Colonic mucosa (tissue), 4 donors: ENCODE measurements at places on chromosomes 12 and 14. TPM values are rescaled to one million over a fixed set of nuclear protein-coding genes. Genes with fewer than 3 reads are reported as not detected.
A peak's percentile ranks its signal among the peaks of the same experiment; 100 is the strongest.

NGB gene
- total RNA-seq = 1.5 TPM

AICDA gene
- total RNA-seq = not detected

KRT6C gene
- total RNA-seq = not detected

SLC10A1 gene
- not detected for total RNA-seq

DGKA gene
- total RNA-seq = 80.2 TPM

CRY1 gene
- total RNA-seq = 22.5 TPM

- H3K4me3 ChIP-seq = no peak overlapping the region
- H3K27me3 ChIP-seq = no peaks in the 10 kb centered on the region
These were observed 73.5 kb downstream of the ARF6 start for GRCh38 chr14:49966304-49966809.

- no peak overlapping the region for H3K27ac ChIP-seq
- H3K4me3 ChIP-seq = no peak overlapping the region
- no peaks in the 10 kb centered on the region for H3K27me3 ChIP-seq
- DNase-seq = no peak
- no peaks in the 10 kb centered on the region for H3K4me1 ChIP-seq
These were observed 761.6 kb downstream of the BCL11B start for GRCh38 chr14:98510392-98510791.

GRCh38 chr12:108307006-108307405, 32.1 kb downstream of the CMKLR1 start:
- no peak overlapping the region for H3K27ac ChIP-seq
- no peak overlapping the region for H3K4me3 ChIP-seq
- peaks cover 3% of the 10 kb centered on the region for H3K4me1 ChIP-seq
- no peaks in the 10 kb centered on the region for H3K36me3 ChIP-seq

- peak overlapping the region; percentile 31 for H3K27ac ChIP-seq
- no peak for DNase-seq
- no peaks in the 10 kb centered on the region for H3K36me3 ChIP-seq
- no peaks in the 10 kb centered on the region for H3K4me1 ChIP-seq
These were observed 4.9 kb downstream of the PTGER2 start for GRCh38 chr14:52318826-52319645.

DNA sequence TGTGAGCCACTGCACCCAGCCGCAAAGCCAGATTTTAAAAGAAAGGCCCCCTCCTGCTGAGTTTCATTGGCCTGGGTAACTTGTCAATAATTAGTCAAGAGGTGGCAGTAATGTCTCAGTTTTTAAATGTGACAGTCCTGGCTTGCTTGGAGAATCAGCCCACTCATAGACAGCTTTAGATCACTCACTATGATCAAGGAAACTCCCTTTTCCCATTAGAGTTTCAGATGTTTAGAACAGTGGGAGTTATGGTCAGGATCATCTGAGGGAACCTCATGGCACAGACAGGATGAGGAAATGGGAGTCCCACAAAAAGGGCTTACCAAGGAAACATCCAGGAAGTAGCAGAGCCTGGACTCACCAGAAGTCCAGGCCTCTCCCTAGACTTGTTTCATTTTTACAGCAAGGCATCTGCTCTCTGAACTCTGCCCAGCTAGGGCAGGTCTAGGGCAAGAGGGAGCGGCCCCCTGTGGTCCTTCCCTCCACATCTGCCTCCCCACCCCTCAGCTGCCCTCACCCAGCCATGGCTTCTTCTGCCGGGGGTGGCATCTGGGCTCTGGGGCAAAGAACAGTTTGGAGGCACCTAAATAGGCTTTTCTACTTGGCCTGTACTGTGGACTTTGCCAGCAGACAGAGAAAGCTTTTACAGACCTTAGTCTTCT, 11.2 kb downstream of the BCL2L14 start:
- DNase-seq = peak; percentile 81
- H3K4me3 ChIP-seq = no peak overlapping the region
- H3K27ac ChIP-seq = peak overlapping the region; percentile 21
- H3K36me3 ChIP-seq = no peaks in the 10 kb centered on the region
- H3K27me3 ChIP-seq = no peaks in the 10 kb centered on the region
- no peaks in the 10 kb centered on the region for H3K4me1 ChIP-seq

DNA sequence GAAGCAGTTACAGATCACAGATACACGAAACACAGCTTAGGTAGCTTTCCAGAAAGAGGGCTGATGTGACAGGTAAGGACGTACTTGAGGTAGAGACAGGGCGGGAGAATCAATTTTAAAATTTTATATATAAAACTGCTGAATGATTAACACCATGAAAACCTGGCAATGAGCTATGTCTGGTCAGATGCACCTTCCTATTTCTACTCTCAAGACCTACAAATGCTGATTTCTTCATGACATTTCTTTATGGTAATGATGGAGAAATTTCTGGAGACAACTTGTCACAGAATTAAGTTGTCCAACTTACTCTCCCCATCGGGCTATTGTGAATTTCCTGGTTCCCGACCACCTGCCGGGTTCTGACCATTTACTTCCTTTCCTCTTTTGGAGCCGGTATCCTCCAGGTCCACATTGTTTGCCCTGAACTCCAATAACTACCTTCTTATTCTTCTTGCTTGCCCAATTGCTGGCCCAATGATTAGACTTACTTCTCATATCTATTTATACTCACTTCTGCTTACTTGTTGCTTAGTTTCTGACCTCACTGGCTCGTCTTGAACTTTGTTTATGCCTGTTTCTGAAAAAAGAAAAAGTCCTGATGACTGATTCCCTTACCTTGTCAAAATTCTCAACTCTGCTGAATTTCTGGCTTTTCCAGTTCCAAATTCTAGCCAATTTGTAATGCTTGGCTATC, 12.8 kb upstream of the ATP2B1 start:
- H3K4me1 ChIP-seq = no peaks in the 10 kb centered on the region
- no peaks in the 10 kb centered on the region for H3K27me3 ChIP-seq
- H3K36me3 ChIP-seq = no peaks in the 10 kb centered on the region
- no peak overlapping the region for H3K4me3 ChIP-seq
- no peak overlapping the region for H3K27ac ChIP-seq

GRCh38 chr12:77847060-77847541, 16.4 kb downstream of the NAV3 start:
- no peaks in the 10 kb centered on the region for H3K4me1 ChIP-seq
- no peaks in the 10 kb centered on the region for H3K36me3 ChIP-seq
- no peak for DNase-seq
- no peaks in the 10 kb centered on the region for H3K27me3 ChIP-seq
- H3K4me3 ChIP-seq = no peak overlapping the region

DNA sequence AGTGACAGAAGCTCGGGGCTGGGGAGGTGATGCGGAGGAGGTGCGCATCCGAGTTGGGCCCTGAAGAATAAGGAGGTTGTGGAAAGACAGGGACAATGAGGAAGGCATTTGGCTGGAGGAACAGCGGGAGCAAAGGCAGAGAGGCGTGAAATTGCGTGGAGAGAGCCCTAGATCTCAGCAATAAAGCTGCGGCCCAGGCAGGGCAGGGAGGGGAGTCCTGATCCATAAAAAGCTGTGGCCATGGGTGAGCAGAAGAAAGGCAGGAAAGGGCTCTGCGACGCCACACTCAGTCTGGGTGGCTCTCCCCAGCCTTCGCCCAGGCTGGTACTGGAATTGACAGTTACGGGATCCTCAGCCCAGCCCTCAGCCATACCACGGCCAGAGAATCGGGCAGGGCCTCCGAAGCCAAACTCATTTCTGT, 2.2 kb downstream of the FIGNL2 start:
- peaks cover 4% of the 10 kb centered on the region for H3K4me1 ChIP-seq
- H3K36me3 ChIP-seq = no peaks in the 10 kb centered on the region
- no peak overlapping the region for H3K27ac ChIP-seq

DNA sequence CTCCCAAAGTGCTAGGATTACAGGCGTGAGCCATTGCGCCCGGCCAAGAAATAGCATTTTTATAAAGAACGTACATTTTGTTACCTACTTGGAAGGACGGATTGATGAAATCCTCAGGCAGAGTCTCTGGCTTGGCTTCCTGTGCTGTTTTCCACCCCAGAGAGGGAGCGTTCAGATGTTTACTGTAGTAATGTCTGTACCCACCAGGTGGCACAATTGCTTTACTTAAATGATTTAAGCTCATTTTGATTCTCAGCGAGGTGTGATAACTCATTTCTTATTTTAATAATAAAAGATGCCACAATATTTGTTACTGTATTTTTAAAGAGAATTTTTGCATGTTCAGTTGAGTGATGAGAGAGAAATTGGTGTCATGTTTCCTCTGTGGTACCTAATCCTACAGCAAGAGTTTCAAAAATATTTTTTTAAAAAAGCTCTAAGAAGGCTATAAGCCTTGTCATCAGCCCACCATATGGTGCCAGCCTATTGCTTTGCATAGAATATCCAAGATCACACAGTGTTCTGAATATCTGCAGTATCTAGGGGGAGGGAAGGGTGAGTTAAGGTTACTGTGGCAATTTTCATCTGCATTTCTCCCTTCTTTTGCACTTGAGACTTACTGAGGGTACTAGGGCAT, 82.6 kb upstream of the TRAF3 start:
- H3K4me1 ChIP-seq = no peaks in the 10 kb centered on the region
- H3K27me3 ChIP-seq = no peaks in the 10 kb centered on the region
- H3K36me3 ChIP-seq = no peaks in the 10 kb centered on the region
- peak; percentile 85 for DNase-seq
- H3K27ac ChIP-seq = no peak overlapping the region

DNA sequence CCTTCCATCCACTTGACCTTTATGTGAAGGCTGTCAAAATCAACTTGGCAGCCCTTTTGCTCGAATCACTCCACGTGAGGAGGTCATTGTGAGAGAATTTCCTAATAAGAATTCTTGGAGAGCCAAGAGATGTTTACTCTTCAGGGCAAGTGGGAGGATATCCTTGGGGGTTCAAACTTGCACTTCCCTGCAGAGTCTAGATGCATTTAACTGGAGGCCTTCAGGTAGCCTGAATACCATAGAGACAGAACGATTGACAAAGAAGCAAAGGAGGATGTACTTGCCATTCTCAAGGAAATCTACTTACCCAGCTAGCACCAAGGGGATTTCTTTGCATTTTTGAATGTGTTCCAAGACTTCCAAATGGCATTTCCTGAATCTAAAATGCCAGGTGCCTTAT, 1702.6 kb upstream of the FLRT2 start:
- no peak overlapping the region for H3K27ac ChIP-seq
- no peaks in the 10 kb centered on the region for H3K4me1 ChIP-seq
- no peaks in the 10 kb centered on the region for H3K36me3 ChIP-seq
- no peak for DNase-seq

- no peak for DNase-seq
- no peak overlapping the region for H3K27ac ChIP-seq
- H3K4me1 ChIP-seq = no peaks in the 10 kb centered on the region
- H3K36me3 ChIP-seq = no peaks in the 10 kb centered on the region
- no peak overlapping the region for H3K4me3 ChIP-seq
These were observed 105.8 kb downstream of the BMP4 start for GRCh38 chr14:53850714-53851296.

- H3K4me1 ChIP-seq = no peaks in the 10 kb centered on the region
- no peaks in the 10 kb centered on the region for H3K36me3 ChIP-seq
- DNase-seq = no peak
These were observed 73.8 kb upstream of the RIN3 start for GRCh38 chr14:92439537-92440344.

- peaks cover 18% of the 10 kb centered on the region for H3K4me1 ChIP-seq
- no peaks in the 10 kb centered on the region for H3K27me3 ChIP-seq
- H3K36me3 ChIP-seq = no peaks in the 10 kb centered on the region
- no peak for DNase-seq
- H3K27ac ChIP-seq = peak overlapping the region; percentile 94
- H3K4me3 ChIP-seq = peak overlapping the region; percentile 98
These were observed 735 bp upstream of the MAPKAPK5 start for GRCh38 chr12:111841236-111841749.

DNA sequence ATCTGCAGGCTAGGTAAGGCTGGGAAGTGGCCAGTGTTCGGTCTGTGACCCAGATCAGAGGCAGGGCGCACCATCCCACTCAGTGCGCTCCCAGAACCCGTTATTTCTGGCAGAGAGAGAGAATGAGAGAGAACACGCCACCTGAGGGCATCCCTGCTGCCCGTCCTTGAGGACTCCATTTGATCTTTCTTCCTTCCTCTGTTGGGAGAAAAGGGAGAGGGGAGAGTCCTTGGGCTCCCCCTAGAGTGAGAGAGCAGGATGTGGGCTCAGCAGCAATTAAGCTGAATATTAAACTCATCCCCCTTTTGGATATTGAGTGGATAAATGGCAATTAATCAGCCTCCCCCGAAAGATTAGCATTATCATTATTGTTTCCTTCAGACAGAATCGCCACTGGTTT, 70.6 kb downstream of the IFT43 start:
- no peaks in the 10 kb centered on the region for H3K27me3 ChIP-seq
- no peaks in the 10 kb centered on the region for H3K4me1 ChIP-seq
- H3K4me3 ChIP-seq = no peak overlapping the region
- DNase-seq = no peak

- H3K4me1 ChIP-seq = peaks cover 4% of the 10 kb centered on the region
- no peak for DNase-seq
- H3K27ac ChIP-seq = no peak overlapping the region
- H3K4me3 ChIP-seq = no peak overlapping the region
These were observed 148.9 kb upstream of the MAX start for GRCh38 chr14:65251213-65251612.

DNA sequence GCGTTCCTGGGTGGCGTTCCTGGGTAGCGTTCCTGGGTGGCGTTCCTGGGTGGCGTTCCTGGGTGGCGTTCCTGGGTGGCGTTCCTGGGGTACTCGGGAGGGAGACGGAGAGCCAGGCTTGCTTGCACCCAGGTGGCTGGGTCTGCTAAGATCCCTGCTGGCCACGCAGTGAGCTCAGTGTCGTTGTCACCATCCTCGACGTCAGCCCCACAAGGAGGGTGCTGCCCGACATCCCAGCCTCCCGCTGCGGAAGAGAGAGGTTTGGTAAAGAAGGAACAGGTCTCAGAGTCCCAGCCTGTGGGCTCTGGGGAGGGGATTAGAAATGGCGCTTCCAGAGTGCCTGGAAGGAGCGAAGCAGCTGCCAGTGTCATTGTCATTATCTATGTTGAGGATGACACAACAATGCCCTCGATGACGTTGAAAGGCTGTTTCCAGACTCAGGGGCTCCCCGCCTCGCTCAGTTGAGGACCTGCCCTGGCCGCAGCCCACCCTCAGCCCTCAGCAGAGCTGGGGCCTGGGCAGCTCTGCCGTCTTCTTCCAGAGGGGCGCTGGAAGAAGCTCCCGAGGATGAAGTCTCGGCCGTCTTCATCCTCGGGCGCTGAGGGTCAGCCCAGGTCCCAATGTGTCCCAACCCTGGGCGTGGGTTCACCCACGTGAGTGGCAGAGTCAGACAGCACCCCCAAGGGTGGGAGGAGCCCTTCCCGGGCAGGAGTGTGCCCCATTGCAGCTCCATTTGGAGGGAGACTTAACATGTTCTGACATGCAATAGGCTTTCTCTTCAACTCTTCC, 328.8 kb downstream of the ADGRD1 start:
- no peaks in the 10 kb centered on the region for H3K4me1 ChIP-seq
- no peak for DNase-seq
- no peak overlapping the region for H3K27ac ChIP-seq
- H3K27me3 ChIP-seq = no peaks in the 10 kb centered on the region
- no peaks in the 10 kb centered on the region for H3K36me3 ChIP-seq
- H3K4me3 ChIP-seq = no peak overlapping the region

- no peak for DNase-seq
- no peaks in the 10 kb centered on the region for H3K4me1 ChIP-seq
- H3K27me3 ChIP-seq = no peaks in the 10 kb centered on the region
These were observed 4.4 kb upstream of the POLR3B start for GRCh38 chr12:106353175-106353574.
